ENCODE measurements at places on chromosomes 11 and 22.

DNA sequence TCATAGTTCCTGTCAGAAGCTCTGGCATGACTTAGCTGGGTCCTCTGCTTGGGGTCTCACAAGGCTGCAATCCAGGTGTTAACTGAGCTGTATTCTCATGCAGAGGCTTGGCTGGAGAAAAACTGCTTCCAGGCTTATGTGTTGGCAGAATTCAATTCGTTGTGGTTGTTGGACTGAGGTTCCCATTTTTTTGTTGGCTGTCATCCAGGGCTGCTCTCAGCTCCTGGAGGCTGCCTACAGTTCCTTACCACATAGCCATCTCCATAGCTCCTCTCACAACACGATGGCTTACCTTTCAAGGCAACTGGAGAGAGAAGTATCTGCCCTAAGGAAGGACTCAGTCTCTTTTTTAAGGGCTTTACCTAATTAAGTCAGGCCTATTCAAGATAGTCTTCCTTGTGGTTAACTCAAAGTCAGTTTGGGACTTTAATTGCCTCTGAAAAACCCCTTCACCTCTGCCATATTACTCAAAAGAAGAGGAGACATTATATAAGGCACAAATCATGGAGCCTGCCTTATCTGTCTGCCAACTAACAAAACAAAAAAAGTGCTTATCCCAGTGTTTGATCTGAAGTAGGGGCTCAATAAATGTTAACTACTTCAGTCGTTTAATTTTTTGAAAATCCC is 35.2 kb downstream of the OR2AG2 start:
- DNase-seq: no peak

DNA sequence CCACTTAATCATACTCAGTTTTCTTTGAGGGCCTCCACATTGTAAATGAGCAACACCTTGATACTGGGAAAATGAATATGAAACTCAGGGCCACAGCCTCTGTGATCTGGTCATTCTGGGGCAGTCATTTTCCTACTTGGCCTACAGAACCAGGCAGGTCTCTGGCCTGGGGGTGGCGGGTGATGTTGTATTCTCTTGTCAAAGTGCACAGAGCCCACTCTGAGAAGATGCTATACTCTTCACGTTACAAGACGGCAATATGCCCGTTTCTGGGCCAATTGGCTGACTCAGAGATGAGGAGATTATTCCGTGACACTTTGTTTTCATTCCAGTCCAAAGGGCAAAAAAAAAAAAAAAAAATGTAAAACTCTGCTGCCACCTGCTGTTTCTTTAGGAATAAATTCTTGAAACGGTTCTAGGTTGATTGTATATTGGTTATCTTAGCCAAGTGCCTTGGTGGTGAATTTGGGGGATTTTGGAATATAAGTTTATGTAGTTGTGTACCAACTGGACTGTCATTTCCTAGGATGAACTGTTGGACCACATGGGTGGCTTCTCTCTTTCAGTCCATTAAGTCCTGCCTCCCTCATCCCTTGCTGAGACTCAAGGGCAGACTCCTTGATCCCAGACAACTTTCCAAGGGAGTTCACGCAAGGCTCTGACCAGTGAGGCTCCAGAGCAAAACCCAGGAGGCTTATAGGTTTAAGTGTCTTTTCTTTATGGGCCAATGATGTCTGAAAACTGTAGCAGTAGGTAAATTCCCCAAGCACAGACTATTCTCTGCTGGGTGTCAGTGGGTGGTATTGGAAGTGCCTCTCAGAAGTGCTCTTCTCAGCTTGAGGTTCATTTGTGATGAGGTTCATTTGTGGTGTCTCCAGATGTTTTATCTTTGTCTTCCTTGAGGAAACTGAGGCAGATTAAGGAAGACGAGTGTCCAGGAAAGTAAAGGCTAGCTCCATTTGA is 18.2 kb downstream of the ADM start:
- no peak for DNase-seq

GRCh38 chr11:19577391-19577975 is 135.2 kb upstream of the NAV2 start:
- DNase-seq: no peak

GRCh38 chr22:39532215-39533073 is at the start of gene RPS19BP1:
RPS19BP1 (minus strand) TSS chr22:39532748; CDS start chr22:39532738, 10 bp downstream.
- DNase-seq: peak; percentile 99

GRCh38 chr22:30314915-30315314 is 11.8 kb downstream of the TBC1D10A start:
- peak; percentile 30 for DNase-seq

GRCh38 chr11:106461839-106462545 is 384.5 kb downstream of the AASDHPPT start:
- no peak for DNase-seq

GRCh38 chr11:65793144-65793581 is 6.3 kb downstream of the OVOL1 start:
- no peak for DNase-seq

DNA sequence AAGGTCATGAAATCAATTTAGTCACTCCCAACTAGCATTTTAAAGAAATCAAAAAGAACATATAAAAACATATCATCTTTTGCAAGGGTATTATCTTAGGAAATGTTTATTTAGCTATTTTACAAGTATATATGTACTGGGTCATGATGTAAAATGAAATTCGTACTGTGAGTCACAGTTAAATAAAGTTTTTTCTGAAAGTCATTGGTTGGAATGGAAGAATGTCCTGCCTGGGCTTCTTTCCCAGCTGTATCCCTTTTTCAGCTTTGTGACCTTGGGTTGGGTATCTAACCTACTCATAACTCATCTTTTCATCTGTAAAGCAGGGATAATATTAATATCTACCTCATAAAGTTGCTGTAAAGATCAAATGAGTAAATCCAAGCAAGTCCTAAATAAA is 15.7 kb downstream of the FDX1 start:
- DNase-seq: no peak

GRCh38 chr11:130449310-130449990 is 1.0 kb downstream of the ADAMTS15 start:
- no peak for DNase-seq

DNA sequence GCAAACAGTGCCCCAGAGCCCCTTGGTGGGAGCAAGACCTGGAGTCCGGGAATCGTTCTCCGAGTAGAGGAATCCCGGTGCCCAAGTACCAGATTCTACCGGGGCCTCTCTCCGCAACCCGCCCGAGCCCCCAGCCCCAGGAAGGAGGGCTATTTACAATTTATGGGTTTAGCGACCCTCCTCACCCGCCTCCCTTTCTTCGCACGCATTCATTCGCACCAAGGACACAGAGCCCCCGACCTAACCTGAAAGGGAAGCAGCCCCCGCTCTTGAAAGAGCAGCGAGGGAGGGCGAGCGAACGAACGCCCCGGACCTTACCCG is 628 bp downstream of the LRP4 start:
- DNase-seq: no peak

- DNase-seq: no peak
Observed at GRCh38 chr11:33936725-33937604, 45.1 kb upstream of the LMO2 start.

DNA sequence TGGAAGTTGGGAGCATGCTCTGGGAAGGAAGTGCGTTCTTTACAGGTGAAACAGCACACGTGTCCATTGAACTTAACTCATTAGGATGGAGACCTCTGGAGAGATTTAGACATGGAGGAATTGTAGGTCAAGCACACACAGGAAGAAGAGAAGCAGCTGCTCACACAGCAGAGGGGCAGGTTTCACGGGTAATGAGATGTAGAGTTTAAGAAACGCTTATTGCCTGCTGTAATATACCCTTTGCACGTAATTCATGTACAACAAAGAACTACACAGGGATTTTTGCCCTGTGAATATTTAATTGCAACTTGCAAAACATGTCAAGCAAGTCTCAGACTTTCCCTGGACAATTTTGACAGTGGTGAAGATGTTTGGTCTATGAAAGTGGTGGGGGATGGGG is 508.0 kb downstream of the OPCML start:
- DNase-seq: no peak

- no peak for DNase-seq
Observed at GRCh38 chr22:26711205-26711963, 54.0 kb downstream of the MIAT start.

DNA sequence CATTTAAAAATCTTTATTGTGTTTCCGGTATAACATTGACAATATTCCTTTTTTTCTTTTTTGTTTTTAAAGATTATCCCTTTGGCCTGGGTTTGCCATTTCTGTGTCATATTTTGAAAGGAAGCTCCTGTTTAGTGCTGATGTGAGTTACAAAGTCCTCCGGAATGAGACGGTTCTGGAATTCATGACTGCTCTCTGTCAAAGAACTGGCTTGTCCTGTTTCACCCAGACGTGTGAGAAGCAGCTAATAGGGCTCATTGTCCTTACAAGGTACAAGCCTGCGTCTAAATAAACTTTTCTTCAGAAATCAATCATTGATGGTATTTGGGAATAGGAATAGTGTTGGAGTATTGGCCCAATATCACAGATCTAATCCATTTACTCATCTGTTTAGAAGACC is 19.8 kb downstream of the PIWIL4 start:
- DNase-seq: no peak

GRCh38 chr22:19965771-19966709 is 24.4 kb upstream of the TXNRD2 start:
- no peak for DNase-seq

DNA sequence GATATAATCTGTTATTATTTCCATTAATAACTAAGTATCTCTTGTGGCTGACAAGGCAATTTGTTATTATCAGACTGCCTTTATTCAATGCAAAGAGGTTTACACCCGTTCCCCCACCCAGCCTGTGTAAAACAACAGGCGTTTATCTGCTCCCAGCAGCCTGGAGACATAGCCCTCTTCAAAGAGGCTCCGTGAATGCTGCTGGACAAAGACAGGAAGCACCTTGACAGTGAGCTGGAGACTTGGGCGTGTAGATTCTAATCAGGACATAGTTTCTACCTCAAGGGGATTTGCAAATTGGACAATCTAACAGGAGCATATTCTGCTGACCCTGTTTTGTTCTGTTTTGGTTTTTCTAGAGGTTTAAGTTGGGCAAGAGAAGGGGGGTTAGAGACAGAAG is 733.0 kb upstream of the KIRREL3 start:
- DNase-seq: no peak

DNA sequence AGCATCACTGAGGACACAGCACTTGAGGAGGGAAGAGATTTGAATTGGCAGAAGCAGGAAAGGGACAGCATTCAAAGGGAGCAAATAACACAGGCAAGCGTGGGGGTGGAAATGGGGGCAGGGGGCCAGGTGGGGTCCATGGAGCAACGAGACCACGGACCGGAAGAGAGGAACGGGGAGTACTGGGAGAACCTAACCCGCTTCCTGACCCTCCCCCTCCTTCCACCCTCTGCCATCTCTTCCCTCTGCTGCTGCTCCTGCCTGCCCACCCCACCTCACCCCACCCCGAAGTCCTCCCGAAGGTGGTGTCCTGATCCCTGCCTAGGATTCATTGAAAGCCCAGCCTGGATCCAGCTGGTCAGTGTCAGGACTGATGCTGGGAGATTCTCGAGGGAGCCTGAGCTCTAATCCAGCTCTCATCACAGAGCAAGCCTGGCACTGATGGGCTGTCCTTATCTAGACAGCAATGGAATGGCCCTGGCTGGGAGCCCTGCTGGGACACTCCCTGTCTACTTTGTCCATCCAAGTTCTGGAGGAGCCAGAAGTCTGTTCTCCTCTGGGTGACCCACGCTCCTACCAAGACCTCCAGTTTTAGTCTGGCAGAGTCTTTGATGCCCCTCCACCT is 105.0 kb downstream of the TRIM29 start:
- DNase-seq: no peak

- DNase-seq: no peak
Observed at GRCh38 chr22:23204125-23204488, 23.8 kb downstream of the BCR start.

DNA sequence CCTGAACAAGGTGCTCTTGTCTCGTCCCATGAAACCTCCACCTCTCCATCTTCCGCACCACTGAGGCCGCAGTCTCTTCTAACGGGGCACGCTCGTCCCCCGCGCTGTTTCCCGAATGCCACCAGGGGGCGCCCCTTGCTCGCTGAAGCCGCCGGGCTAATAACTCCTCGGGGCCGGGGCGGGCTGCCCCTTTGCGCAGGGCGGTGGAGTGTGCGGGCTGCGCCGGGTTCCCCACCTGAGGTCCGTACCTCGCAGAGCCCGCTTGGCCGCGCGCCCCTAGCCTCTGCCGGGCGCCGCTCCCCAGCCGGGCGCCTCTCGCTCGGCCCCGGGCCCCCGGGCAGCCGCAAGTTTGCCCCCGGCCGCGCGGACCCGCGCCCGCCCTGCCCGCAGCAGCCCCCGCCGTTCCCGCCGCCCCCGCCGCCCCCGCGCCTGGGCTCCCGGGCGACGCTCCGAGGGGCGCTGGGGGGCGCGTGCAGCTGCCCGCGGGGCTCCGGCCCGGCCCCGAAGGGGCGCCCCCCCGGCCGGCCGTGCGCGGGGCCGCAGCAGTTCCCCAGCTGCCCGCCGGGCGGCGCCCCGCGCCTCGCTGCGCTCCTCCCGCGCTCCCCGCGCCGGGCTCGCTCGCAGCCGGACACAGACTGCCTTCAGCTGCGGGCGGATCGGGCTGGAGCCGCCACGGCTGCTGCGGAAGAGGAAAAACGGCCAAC is at the start of gene GRIK4:
Gene GRIK4, plus strand, starts transcription at position 633 of the 704 bp plus-strand sequence. CDS start 148,571 bp downstream, outside the sequence.
- DNase-seq: peak; percentile 43

DNA sequence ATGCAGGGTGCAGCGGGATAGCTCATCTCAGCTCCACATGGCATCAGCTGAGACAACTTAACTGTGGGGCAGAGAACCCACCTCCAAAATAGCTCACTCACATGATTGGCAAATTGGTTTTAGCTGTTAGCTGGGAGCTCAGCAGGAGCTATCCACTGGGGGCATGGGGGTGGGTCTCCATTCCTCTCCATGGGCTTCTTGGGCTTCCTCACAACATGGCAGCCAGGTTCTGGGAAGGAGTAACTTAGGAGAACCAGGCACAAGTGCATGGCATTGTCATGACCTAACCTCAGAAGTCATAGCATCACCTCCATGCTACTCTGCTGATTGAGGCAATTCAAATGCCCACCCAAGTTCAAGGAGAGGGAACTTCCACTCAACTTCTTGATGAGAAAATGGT is 85.5 kb downstream of the MN1 start:
- no peak for DNase-seq

DNA sequence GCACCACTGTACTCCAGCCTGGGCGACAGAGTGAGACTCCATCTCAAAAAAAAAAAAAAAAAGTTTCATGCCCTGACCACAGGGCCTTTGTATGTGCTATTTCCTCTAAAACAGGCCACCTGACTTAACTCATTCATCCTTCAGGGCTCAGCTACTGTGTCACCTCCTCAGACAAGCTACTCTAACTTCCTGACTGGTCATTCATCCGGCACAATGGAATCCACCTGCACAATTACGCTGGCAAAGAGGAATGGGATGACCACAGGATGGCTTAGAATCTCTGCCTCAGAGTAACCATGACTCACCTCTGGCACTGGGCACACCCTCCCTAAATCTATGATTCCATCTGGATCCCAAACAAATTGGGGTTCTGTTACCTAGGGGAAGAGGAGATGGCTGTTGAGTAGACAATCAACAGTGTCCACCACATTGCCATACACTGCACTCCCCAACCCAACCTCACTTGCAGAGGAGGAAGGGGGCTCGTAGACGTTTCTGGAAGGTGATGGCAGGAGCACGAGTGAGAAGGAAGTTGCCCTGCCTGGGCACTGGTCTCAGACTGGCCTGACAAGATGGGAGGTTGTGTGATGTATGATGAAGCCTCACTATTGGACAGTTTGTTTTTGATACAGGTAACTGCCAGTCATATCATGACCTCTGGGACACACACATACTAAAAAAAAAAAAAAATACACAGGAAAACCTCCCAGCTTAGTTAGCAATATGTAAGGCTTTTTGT is 22.8 kb upstream of the HMOX1 start:
- no peak for DNase-seq

- no peak for DNase-seq
Observed at GRCh38 chr11:2790568-2790921, 90.8 kb upstream of the KCNQ1OT1 start.

All from activated CD8-positive, alpha-beta memory T cell treated with anti-CD3 and anti-CD28 coated beads for 4 hours (primary cell).